ENCODE measurements at places on chromosomes 16 and 17.
A peak's percentile ranks its signal among the peaks of the same experiment; 100 is the strongest.

DNA sequence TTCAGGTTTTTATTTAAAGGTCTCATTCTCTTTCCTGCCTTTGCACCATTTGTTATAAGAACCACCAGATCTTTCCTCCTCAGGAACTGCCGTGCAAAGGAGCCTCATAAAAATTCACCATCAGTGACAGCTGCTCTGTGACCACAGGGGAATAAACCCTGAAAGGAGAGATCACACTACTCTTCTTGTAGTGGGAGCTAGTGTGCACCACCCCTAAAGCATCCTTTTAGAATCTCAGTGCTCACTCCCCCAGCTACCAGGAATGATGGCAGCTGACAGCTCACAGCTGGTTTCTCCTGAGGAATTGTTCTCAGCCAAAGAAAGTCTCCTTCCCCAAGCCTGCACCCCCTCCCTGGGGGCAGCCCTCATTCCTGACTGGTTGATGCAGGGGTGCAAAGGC, 18.7 kb downstream of the VAT1L start:
- DNase-seq = no peak

DNA sequence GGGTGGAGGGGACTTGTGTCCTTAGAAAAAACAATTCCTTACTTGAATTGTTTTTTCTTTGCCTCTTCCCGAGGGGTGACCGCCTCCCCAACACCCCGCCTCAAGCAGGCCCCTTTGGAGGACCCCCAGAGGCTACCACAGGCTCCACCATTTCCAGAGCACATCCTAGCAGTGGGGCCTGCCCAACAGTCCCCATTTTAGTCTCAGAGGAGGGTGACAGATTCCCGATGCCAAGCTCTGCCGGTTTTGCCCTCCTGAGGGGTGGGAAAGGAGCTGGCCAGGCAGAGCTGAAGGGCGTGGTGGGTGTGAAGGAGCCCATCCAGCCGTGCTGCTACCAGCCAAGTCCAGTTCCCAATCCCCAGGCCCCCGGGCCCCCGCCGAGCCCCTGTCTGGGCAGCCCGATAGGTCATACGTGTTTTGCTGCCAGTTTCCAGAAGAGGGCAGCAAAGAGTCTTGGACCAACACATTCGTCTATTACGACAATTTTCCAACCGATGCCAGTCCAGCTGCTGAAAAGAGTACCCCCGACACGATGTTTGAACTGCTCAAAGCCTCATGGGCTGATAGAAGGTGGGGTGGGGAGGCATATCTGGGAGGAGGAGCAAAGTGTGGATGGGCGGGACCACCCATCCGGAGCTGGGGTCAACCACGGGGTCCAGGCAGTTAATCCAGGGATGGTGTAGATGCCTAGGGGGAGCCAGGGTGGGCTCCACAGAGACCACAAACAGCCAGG, 18.8 kb upstream of the GAA start:
- peak; percentile 92 for DNase-seq

DNA sequence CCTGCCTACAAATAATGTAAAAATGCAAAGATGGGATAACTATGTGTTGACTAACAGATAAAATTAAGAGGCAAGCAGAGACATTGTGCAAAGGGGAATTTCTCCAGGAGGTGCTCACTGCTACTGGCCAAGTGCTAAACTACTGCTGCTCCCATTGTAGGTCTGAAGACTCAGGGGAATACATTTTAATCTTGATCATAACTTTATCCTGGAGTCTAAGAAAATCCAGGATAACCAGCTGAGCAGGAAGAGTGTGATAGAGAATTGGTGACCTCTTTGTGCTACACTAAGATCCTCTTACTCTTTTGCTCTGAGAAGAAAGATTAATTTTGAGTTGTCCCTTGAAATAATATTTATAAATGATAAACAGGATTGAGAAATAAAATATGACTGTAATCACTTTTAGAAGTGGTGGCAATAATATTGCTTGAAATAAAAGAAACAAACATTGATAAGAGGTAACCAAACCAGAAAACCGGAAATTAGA, 5.9 kb downstream of the RNF43 start:
- no peak for DNase-seq

DNA sequence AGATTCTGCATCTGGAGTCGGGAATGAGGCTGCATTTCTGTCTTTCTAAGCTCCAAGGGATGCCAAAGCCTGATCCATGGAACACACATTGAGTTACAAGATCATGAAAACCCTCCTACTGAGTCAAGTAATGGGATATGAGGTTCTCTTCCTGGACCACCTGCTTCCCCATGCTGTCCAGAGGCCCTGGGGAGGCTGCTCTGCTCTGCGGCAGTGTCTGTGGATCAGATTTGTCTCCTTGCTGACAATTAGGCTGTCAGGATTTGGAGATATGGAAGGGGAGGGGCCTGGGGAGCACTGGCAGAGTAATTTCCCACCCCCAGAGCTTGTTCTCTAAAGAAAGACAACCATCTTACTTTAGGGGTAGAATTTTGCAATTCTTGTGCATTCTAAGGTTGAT, 33.0 kb downstream of the C16orf95 start:
- no peak for DNase-seq

All from suppressor macrophage (primary cell).